DND-41 (cell line): ENCODE measurements at places on chromosomes 2 and 18.

DNA sequence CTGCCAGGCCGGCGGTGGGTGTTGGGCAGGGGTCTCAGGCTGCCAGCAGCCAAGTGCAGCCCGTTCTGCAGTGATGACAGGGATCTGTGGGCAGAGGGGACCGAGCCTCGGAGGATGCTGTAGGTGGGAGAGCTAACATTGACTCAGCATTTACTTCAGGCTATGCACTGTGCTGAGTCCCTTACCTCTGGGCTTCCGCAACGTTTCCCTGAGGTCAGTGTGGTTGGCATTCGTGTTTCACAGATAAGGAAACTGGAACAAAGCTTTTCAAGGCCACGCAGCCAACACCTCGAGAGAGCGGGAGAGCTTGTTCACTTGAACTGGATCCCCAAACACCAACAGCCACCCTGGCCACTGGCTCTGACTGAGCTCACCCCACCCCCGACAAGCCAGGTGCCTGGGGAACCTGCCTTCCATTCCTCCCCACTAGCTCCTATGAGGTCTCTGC, 839 bp upstream of the GPR148 start:
- DNase-seq, result no peak

DNA sequence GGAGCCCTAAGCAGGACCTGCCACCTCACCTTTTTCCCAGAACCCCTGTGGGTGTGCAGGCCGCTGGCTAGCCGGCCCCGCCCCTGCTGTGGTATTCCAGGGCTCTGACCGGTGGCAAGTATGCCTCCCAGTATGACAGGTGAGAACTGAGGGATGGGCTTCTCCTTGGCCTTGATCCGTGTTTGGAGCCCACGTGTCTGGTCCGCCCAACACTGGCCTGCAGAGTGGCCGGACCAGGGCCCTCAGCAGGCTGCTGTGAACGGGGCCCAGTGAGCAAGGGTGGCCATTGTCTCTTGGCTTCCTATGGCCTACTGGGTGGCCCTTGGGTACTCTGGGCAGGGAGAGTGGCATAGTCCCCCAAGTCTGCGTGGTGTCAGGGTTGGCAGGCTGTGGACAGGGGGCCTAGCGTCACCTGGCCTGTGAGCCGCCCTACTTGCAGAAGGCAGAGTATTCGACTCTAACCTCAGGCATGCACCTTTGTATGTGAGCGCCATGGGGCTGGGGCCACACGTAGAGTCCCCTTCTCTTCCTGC, 1.8 kb downstream of the RNPEPL1 start:
- no peak for DNase-seq

GRCh38 chr2:25960920-25961319, 21.4 kb downstream of the KIF3C start:
- no peak for DNase-seq

DNA sequence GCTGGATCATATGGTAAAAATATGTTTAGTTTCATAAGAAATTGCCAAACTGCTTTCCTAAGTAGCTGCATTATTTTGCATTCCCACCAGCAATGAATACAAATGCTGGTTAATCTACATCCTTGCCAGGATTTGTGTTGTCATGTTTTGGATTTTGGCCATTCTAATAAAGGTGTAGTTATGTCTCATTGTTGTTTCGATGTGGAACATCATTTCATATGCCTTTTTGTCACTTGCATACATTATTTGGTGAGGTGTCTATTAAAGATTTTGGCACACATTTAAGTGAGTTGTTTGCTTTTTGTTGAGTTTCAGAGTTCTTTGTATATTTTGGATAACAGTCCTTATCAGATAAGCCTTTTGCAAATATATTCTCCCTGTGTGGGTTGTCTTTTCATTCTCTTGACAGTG, 299.2 kb upstream of the TFPI start:
- DNase-seq, result no peak

GRCh38 chr2:65045651-65046050, 10.6 kb upstream of the CEP68 start:
- no peak for DNase-seq

GRCh38 chr2:65804777-65805176, 372.4 kb upstream of the SPRED2 start:
- DNase-seq, result no peak

DNA sequence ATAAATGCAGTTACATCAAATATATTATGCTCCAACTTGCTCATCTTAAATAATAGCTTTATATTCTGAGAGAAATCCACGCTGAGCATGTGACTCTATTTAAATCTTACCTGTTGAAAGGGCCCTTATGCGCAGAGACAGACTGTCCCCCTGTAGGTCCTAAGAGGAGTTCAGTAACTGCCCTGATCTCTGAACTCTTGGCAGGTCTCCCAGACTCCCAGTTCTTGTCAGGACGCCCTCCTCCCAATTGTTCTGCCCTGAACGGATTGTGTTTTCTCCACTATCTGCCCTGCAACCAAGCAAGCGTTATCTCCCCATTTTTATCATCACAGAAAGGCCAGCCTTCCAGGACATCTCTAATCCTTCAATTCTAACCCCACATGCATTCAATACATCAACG, 954.6 kb downstream of the TSN start:
- no peak for DNase-seq

DNA sequence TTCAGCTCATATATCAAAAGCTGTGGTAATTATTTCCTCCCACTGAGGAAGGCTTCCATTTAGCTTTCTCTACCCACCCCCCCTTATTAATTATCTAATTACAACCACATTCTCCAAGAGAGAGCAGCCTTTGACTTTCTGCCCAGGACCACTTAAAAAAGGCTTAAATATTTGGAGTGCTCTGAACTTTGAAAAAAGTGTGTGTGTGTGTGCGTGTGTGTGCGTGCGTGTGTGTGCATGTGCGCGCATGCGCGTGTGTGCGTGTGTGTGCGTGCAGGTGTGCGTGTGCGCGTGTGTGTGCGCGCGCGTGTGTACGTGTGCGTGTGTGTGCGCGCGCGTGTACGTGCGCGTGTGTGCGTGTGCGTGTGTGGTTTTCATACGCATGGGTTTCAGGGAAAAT, 57.8 kb downstream of the TWIST2 start:
- no peak for DNase-seq

- DNase-seq, result no peak
These were observed 110.7 kb downstream of the NFATC1 start for GRCh38 chr18:79506191-79507075.

GRCh38 chr2:225337183-225337582, 62.3 kb upstream of the NYAP2 start:
- no peak for DNase-seq

DNA sequence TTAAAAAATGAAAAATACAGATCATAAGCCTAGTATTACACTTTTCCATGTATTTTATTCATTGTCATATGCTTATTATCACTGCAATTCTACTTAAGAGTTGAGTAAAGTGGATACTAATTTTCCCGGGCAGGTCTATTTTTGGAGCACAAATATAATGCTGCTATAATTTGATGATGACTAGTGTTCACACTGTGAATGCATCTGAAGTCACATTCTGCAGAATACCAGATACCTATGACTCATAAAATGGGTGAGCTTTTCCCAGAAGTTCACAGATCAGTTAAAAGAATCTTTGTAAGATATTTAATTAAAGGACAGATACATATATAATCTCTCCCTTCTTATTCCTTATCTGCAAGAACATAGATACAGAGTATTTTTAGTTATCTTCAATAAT, 79.8 kb upstream of the MC4R start:
- no peak for DNase-seq

DNA sequence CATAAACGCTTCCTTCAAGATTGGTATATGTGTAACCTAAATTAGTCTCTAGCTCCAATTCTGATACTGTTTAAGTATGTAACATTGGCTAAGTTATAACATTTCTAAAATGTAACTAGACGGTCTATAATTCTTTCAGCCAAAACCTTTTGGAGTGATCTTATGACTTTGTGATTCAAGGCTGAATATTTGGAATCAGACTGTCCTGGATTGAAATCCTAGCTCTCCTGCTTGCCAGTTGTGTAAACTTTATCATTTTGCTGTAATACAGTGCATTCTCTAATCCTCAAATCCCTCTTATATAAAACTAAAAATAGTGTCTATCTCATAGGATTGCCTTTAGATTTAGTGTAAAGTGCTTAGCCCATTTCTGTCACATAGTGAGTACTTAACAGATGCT, 337.2 kb upstream of the KCNJ3 start:
- no peak for DNase-seq

DNA sequence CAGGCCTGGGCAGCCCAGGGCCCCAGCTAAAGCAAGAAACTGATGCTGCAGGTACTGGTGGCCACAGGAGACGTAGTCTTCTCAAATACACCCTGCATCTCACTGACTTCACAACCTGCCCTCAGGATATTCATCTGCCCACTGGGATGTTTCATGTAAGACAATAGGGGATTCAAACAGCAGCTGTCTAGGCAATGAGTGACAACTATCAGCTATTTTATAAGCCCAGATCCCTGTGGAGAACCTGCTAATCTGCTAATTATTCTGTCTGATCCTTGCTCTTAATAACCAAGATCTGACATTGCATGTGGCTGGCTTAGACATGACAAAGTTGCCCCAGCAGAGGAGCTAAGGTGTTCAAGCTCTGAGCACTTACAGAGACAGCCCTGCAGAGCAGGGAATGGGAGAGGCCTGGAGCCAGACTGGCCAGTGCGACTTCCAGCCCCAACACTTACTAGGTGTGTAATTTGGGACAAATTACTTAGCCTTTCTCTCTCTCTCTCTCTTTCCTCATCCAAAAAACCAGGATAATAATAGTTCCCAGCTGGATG, 28.6 kb downstream of the SIGLEC15 start:
- DNase-seq, result no peak

DNA sequence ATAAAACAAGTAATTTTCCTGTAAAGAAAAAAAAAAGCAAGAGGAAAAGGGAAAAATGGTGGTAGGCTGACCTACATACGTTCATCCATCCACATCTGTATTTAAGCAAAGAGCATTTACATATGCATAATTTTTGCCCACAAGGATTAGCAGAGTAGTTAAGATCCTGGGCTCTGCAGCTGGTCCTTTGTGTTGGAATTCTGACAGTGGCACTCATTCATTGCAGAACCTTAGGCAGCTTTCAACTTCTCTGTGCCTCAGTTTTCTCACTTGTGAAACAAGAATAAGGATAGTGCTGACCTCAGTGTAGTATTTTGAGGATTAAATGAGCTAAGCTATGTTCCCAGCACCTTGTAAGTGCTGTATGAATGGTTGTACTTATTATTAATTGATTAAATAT, 211.3 kb downstream of the ARL4C start:
- DNase-seq, result no peak

DNA sequence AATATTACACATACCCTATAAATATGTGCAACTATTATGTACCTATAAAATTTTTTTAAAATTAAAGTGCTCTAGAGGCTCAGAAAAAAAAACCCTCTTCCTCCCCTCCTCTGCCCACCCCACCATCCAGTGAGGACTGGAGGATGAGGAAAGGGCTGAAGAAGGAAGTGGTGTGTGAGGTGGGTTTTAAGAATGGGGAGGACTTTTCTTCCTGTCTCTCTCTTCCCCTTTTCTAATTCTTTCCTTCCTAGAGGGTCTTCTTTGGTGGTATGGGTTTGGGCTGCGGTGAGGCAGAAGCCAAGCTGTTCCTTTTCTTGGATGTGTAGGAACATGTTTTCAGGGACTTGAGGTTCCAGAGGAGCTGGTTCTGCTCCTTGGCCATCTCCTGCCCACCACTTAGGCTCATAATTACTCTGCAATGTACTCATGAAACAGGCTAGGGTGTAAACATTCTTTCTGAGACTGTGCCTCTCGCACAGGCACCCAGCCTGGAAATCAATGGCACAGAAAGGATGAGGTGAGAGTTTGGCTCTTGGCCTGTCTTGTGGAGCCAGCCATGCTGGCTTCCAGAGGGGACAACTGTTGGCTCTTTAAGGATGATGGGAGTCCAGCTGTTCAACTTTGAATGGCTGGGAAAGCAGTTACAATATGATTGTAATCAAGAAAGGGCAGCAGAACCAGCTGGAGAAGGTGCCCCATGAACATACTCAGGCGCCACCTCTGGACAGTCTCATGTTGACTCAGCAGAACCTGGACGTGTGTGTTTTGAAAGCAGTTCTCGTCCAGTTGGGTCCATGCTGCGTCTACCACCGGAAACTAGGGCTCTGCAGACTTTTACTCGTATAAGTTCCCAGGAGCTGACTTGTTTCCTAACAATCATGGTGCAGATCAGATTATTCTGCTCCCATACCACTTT, 38.3 kb downstream of the IL1RL2 start:
- DNase-seq, result no peak

GRCh38 chr2:56313500-56313921, 129.7 kb downstream of the CCDC85A start:
- no peak for DNase-seq

DNA sequence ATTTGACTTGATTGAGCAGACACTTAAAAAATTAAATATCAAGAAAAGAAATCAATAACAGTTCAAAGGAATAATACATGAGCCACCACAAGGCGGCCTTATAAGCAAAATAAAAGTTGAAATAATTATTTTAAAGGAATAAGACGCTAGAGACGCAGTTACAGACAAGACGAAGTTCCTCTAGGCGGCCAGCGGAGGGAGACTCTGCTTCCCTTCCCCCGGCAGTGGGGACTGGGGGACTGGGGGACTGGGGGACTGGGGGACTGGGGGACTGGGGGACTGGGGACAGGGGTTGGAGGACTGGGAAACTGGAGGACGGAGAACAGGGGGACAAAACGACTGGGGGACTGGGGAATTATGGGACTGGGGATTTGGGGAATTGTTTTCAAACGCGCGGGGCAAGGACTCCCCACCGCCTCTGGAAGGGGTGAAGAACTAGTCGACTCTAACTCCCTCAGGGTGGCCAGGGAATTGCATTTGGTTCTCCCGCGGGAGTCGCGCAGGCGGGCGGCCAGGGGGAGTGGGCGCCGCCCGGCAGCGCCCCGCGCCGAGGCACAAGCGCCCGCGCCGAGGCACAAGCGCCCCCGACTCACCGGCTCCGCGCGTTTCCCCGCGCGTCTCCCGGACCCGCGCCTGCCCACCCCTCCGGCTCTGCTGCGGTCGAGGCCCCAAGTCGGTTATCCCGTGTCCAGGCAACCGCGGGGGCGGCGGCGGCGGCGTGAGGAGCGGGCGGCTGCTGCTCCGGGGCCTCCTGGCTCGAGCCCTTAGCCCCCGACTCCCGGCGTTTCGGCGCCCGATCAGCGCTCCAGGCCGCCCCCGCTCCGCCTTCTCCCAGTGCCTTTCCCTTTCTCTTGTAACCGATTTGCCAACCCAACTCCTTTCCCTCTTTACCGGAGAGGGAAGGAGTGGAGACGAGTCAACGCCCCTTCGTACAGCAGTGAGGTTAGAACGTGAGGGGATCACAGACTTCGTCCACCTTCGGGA, at the start of gene CCDC178:
Gene CCDC178, minus strand, starts transcription at position 662 of the 984 bp plus-strand sequence. CDS start 28,633 bp downstream, outside the sequence.
- no peak for DNase-seq

- DNase-seq, result no peak
These were observed 3.8 kb downstream of the PROM2 start for GRCh38 chr2:95278051-95278471.

GRCh38 chr2:9844576-9844975, 1.3 kb downstream of the TAF1B start:
- no peak for DNase-seq
